ENCODE measurements at places on chromosomes 5 and 9. TPM values are rescaled to one million over a fixed set of nuclear protein-coding genes. Genes with fewer than 3 reads are reported as not detected.
A peak's percentile ranks its signal among the peaks of the same experiment; 100 is the strongest.

GAPT gene
- not detected for total RNA-seq

F12 gene
- 2.4 TPM for total RNA-seq

DNA sequence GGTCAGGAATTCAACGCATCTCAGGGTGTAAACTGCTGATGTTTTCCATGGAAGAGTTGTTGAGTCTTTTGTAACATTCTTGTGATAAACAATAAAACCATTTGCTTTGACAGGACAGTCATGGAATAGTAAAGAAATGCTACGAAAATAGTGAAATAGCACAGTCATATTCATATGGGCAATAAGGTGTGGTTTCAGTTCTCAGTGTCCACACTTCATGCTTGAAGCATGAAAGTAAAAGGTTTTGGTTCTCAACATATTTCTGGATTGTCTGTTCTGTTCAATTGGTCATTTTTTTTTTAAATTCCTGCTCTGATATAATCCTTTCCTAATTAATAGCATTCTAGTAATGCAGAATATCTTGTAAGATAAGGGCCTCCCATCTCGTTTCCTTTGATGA, 467.6 kb upstream of the ZNF608 start:
- no peak for DNase-seq

- peak; percentile 16 for DNase-seq
These were observed 930 bp downstream of the PRLR start for GRCh38 chr5:35229076-35230037.

- DNase-seq: no peak
These were observed 212.0 kb downstream of the ADAMTS12 start for GRCh38 chr5:33679791-33680190.

DNA sequence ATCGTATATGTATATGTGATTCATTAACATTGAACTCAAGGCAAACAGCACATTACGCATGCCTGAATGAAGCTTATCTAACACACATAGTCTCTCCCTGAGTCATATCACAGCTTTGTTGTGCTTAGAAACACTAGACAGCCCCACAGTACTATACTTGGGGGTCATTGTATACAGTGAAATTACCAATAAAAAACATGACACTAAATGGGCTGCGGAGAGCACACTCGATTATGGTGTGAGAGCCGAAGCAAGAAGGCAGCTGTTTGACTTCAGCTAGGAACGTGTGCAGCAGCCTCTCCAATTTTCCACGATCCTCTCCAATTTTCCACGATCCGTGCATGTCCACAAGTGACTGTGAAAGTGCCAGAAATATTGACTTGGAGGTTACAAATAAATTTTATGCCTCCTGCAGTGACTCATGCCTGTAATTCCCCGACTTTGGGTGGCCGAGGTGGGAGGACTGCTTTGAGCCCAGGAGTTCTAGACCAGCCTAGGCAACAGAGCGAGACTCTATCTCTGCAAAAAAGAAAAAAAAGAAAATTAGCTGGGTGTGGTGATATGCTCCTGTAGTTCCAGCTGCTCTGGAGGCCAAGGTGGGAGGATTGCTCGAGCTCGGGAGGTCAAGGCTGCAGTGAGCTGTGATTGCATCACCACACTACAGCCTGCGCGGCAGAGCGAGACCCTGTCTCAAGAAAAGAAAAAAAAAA, 102.4 kb downstream of the DAPK1 start:
- DNase-seq: no peak

- no peak for DNase-seq
These were observed 237.2 kb upstream of the IL12B start for GRCh38 chr5:159567461-159567860.

GRCh38 chr9:117681888-117682287, 22.3 kb upstream of the TLR4 start:
- DNase-seq: no peak

GRCh38 chr9:11158063-11158462, 545.3 kb upstream of the PTPRD start:
- DNase-seq: no peak

DNA sequence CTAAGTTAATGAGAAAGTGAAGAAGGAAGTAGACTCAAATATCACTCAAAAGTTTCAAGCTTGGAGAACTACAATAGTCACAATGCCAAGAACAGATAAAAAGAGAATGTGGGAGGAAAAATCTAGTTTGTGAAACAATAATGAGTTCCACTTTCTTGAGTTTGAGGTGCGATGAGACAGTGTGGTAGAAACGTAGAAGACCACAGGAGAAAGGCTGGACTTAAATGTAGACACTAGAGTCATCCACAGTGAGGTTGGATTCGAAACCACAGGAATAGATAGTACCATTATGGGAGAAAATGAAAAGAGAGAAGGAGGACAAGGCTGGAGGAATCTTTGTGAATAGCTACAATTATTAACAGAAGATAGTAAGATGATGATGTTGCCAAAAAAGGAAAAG, 141.1 kb upstream of the LRRTM2 start:
- DNase-seq: no peak

GRCh38 chr9:137350696-137351584, 48.9 kb upstream of the NRARP start:
- DNase-seq: no peak

- DNase-seq: no peak
These were observed 51.2 kb downstream of the FCHO2 start for GRCh38 chr5:73007051-73007450.

Data from frontal cortex (tissue), 4 donors.